ENCODE measurements at places on chromosomes 13 and 19. TPM values are rescaled to one million over a fixed set of nuclear protein-coding genes. Genes with fewer than 3 reads are reported as not detected.

- DNase-seq: no peak
These were observed 609 bp upstream of the ZSCAN18 start for GRCh38 chr19:58098682-58098998.

The ADAMTSL5 gene
- polyA plus RNA-seq: 3.1 TPM

DNA sequence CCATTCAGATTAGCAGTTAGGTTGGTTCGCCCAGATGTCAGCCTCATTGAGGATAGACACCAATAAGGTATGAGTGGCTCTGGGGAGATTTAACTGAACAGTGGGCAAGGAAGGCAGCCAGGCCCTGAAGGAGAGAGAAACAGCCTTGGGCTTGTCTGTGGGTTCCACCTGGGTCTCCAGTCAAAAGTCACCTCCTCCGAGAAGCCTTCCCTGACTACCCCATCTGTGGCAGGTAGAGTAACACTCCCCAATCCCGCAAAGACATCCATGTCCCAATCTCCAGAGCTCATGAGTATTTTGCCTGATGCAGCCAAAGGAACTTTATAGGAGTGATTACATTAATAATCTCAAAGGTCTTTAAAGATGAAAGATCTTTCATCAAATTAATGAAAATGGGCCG is 8.0 kb upstream of the YJU2 start:
- no peak for DNase-seq

- DNase-seq: no peak
These were observed 3.3 kb upstream of the SLC15A1 start for GRCh38 chr13:98755729-98756128.

DNA sequence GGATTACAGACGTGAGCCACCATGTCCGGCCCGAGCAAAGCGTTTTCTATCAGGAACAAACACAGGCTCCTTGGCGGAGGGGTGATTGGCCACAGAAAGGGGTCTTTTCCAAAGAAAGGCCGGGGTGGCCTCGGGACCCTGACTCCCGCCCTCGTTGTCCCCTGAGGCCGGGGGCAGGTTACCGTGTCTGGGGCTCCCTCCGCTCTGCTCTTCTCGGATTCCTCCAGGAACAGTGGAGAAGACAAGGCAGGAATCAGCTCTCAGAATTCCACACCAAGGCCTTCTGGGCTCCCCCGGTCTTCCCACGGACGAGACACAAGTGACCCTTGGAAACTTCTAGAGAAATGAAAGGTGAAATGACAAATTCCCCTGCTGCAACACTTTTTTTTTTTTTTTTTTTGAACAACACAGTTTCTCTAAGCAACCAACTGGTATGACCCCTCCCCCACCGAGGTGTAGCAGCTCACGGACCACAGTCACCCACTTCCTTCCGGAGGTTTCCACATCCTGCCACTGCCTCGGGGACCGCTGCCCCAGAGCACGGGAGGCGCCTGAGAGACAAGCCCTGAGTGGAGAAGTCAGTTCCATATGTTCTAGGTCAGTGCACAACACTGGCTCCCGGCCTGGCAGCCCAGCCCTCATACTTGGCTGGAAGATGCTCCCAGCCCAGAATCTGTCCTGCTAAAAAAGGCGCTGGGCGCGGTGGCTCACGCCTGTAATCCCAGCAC is 11.0 kb downstream of the MOB3A start:
- no peak for DNase-seq

GRCh38 chr13:69947582-69947981 is 160.0 kb upstream of the ATXN8OS start:
- DNase-seq: no peak

The TJP3 gene
- polyA plus RNA-seq: 1.5 TPM

The CYP4F11 gene
- 4.6 TPM for polyA plus RNA-seq

The HNRNPA1L2 gene
- polyA plus RNA-seq: 6.2 TPM

DNA sequence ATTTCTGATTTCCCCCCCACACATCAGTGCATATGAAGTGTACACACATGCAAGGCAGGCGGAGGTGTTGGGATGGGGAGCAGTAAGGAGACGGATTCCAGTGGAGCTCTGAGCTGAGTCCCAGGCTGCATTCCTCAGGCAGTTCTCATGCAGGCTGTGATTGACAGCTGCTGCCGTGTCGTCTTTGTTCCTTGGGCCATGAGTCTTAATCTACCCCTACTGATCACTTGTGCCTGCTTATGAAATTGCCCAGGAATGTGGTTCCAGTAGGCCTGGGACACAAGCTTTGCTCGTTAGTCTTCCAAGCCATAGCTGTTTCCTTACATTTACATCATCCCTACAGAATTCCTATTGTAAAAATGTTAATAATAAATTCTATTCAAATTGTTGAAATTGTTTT is 1241.9 kb downstream of the UQCRFS1 start:
- DNase-seq: peak; percentile 17

- no peak for DNase-seq
These were observed 262.2 kb downstream of the KLF5 start for GRCh38 chr13:73321043-73321442.

The FUT2 gene
- not detected for polyA plus RNA-seq

GRCh38 chr13:43221611-43222010 is 198.2 kb downstream of the DNAJC15 start:
- DNase-seq: no peak

GRCh38 chr13:101306773-101307172 is 109.5 kb downstream of the NALCN start:
- DNase-seq: no peak

GRCh38 chr13:27011661-27012060 is 159.9 kb downstream of the USP12 start:
- DNase-seq: no peak

GRCh38 chr19:20051841-20052768 is 12.8 kb upstream of the ZNF682 start:
- DNase-seq: no peak

GRCh38 chr13:49439609-49440008 is 4.3 kb downstream of the CAB39L start:
- no peak for DNase-seq

DNA sequence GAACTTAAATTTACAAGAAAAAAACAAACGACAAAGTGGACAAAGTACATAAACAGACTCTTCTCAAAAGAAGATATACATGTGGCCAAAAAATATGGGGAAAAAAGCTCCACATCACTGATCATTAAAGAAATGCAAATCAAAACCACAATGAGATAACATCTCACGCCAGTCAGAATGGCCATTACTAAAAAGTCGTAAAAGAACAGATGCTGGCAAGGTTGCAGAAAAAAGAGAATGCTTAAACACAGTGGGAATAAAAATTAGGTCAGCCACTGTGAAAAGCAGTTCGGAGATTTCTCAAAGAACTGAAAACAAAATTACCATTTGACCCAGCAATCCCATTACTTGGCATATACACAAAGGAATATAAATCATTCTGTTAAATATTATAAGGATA is 132.7 kb downstream of the UGGT2 start:
- no peak for DNase-seq

GRCh38 chr13:111005808-111006505 is 91.1 kb upstream of the ANKRD10 start:
- DNase-seq: no peak

- no peak for DNase-seq
These were observed 3.5 kb downstream of the SSBP4 start for GRCh38 chr19:18422530-18423191.

GRCh38 chr19:33100894-33101644 is 20.1 kb downstream of the GPATCH1 start:
- DNase-seq: peak; percentile 94

The THSD8 gene
- not detected for polyA plus RNA-seq

- no peak for DNase-seq
These were observed 78.8 kb upstream of the TPP2 start for GRCh38 chr13:102517959-102518358.

The GSX1 gene
- polyA plus RNA-seq: not detected

- DNase-seq: no peak
These were observed 58.8 kb downstream of the RGCC start for GRCh38 chr13:41516166-41516565.

DNA sequence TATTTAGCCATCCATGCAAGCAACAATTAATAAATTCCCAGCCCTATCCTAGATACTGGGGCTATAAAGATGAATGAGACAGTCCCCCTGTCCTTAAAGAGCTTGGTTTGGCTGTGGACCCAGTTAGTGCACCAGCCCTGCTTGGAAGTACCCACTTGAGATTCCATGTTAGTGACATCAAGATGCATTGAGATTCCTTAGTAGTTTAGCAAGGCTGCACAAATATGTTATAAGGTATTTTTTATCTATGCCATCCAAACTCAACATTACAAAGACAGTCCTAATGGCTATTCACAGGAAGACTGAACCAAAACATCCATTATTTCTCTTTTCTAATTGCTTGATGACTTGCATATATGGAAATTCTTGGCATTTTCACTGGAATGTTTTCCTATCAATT is 48.8 kb upstream of the RAP2A start:
- no peak for DNase-seq

DNA sequence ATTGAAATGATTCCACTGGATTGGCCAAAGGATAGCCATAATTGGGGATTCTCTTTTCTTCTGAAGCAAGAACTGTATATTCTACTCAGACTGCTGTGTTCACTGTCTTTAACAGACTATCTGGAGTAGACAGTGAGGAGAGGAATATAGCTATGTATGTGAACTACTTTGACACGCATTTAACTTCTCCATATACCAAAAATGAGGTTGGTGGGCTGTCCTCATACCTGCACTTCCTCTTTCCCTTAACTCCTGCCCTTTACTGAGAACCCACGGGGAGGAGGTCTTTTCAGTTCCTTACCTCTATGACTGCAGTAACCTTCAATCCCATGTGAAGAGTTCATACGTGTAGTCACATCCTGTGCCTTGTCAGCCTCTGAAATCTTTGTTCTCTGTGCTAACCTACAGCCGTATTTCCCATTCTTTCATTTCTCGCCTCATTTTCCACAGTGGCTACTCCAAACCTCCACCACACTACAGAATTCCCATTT is 305.8 kb downstream of the MTUS2 start:
- no peak for DNase-seq

The BRSK1 gene
- 5.0 TPM for polyA plus RNA-seq

DNA sequence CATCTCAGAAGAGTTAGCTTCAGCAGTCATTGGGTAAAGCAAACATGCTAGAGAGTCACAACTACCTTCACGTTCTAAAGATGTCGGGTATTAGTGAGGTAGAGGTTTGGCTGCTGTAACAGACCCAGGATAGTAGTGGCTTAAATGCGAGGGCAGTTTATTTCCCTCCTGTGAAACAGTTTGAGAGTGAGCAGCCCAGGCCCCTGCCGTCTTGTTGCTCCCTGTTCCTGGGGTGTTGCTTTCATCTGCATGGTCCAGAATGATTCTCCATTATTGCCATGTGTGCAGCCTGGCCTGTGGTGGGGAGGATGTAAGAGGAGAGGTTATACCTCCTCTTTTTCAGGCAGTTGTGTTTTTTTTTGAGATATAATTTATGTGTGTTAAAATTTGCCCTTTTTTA is 63.7 kb downstream of the SIPA1L3 start:
- no peak for DNase-seq

DNA sequence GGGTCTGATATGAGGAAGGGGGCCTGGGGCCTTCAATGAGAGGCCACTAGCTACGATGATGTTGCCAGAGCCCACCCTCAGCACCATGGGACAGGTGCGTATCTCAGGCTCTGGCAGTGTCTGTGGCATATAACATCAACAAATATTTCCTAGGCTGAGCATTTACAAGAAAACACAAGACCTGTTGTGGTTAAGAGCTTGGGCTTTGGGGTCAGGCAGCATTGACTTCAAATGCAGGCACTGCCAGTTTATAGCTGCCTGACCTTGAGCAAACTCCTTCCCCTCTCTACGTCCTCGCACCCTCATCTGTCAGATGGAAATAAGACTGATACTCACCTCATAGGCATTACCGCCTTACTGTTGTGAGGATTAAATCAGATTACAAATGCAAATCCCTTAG is 156.0 kb downstream of the KATNAL1 start:
- no peak for DNase-seq

The DGKH gene
- polyA plus RNA-seq: 4.4 TPM

DNA sequence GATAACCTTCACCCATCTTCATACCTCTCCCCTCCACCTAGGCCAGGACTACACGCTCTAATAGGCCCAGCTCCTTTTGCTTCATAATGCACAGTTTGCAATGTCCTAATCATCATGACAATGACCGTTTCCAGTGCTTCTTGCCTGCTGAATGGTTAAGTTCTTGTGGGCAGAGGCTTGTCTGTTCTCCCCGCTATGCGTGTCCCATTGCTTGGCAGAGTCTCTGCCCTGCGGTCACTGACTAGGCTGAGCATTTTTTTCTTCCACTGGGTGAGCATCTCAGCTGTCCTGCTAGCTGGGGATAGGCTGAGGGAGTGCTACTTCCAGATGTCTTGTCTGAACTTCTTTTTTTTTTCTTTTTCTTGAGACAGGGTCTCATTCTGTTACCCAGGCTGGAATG is 314.7 kb downstream of the UQCRFS1 start:
- no peak for DNase-seq

DNA sequence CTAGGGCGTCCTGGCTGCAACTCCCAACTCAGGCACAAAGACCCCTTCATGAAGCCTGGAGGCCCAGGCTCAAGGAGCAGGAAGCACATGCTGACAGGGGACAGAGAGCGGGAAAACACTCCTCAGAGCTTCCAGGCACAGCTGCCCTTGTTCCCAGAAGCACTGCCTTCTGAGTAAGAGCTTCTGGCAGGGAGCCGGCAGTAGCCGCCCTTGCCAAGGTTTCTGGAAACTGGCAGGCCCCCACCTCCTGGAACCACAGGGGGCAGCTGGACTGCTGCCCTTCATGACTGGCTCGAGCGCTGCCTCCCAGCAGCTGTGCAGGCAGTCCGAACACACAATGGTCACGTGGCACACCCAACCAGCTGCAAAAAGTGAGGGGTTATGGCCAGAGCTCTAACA is 33.6 kb upstream of the EPHX3 start:
- DNase-seq: no peak

DNA sequence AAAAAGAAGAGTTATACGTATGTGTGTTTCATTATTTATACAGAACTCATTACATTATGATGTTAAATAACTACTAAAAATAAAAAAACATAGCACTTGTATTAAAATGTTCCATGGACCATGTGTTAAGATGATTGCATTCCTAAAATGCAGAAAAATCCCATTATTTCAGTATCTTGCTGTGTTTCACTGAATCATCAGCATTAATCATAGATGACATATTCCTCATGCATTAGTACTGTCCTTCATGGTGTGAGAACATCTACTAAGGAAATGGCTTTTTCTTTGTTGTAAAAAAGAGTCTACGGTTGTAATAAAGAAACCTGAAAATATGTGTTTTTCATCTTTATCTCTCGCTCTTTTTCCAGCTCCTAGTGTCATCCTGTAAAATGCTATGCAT is 416.5 kb downstream of the FGF14 start:
- no peak for DNase-seq

The OR1M1 gene
- not detected for polyA plus RNA-seq

The SIGLEC8 gene
- polyA plus RNA-seq: not detected

The PSG5 gene
- 0.39 TPM for polyA plus RNA-seq

GRCh38 chr19:46198756-46199155 is 30.8 kb upstream of the IGFL1 start:
- peak; percentile 75 for DNase-seq

The SPATA13 gene
- polyA plus RNA-seq: 3.1 TPM

DNA sequence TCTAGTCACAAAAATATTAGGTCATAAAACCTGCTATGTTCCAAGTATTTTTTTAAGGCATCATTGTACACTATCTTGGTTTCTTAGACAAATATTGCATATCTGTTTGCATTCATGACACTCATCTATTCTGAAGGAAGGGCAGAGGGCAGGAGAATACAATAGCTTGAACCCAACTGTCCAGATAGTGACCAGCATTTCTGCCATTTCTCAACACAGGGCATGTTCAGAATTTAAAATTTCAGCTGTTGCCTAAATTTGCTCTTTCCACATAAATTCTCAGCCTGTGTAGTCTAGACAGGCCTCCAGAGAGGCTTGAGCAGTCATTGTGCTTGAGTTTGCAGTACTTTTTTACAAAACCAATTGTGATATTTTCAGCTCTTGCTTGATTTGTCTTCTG is 119.5 kb downstream of the ZAR1L start:
- no peak for DNase-seq

The GFY gene
- polyA plus RNA-seq: 0.16 TPM

Measured in A549 (cell line).